Gastrocnemius medialis (tissue), 4 donors: ENCODE measurements at places on chromosomes 1 and 21.

GRCh38 chr1:89005286-89006151, 13.1 kb upstream of the KYAT3 start:
- no peak for DNase-seq

GRCh38 chr1:28159243-28159642, 17.2 kb downstream of the PTAFR start:
- DNase-seq, result no peak

DNA sequence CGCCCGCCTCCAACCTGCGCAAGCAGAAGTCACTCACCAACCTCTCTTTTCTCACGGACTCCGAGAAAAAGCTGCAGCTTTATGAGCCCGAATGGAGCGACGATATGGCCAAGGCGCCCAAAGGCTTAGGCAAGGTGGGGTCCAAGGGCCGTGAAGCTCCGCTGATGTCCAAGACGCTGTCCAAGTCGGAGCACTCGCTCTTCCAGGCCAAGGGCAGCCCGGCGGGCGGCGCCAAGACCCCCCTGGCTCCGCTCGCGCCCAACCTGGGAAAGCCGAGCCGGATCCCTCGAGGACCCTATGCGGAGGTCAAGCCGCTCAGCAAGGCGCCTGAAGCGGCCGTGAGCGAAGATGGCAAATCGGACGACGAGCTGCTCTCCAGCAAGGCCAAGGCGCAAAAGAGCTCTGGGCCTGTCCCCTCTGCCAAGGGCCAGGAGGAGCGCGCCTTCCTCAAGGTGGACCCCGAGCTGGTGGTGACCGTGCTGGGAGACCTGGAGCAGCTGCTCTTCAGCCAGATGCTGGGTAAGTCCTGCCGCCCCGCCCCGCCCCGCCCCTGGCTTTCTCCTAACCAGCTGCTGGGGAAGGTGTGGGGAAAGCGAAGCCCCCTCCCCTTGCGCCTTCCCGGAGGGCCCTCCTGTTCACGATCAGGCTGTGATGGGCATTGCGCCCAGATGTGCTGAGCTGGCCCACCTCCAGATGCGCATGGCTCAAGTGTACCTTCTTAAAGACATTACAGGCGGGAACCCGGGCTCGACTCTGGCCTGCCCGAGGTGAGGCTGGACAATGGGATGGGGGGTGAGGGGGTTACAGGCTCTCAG, 110.2 kb downstream of the NAV1 start:
- no peak for DNase-seq

DNA sequence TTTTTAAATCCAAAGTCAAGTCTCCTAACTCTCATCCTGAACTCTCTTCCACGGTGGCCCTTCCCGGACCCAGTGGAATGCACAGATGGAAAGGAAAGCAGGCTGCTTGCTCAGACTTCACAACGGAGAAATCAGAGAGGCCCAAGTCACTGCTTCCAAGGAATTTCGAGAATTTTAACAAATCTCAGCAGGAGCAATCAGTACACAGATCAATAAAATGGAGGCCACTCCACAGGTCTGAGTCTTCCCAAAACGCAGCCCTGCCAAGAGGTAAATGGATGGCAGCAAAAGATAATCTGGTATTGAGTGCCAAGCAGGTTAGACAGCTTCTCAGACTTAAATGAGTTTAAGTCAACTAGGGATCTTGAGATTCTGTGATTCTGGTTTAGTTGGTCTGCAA, 81.1 kb upstream of the TIAM1 start:
- DNase-seq, result no peak

GRCh38 chr1:178495158-178495557, 1.6 kb downstream of the CLEC20A start:
- DNase-seq, result no peak

GRCh38 chr21:43775190-43775589, 918 bp downstream of the CSTB start:
- no peak for DNase-seq

GRCh38 chr1:224054012-224054411, 59.9 kb upstream of the FBXO28 start:
- DNase-seq, result no peak

GRCh38 chr1:7267493-7267892, 482.2 kb downstream of the CAMTA1 start:
- no peak for DNase-seq

- DNase-seq, result no peak
Measured at GRCh38 chr1:3244927-3245315, 175.9 kb downstream of the PRDM16 start.

DNA sequence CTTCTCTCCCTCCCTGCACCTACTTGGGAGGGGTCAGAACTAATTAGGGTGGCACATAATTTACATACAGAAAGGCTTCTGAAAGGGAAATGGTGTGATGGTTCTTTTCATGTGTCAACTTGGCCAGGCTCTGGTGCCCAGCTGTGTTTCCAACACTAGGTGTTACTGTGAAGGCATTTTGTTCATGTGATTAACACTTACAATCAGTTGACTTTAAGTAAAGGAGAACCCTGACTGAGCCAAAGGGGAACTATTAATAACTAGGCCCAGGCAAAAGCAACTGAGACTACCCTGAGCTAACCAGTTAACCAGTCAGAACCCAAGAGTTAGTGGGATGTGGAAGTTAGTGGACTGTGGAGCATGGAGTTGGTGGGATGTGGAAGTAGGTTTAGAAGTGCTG, 114.9 kb downstream of the SEC16B start:
- DNase-seq, result no peak

GRCh38 chr21:26743524-26743923, 101.7 kb downstream of the ADAMTS1 start:
- DNase-seq, result no peak

DNA sequence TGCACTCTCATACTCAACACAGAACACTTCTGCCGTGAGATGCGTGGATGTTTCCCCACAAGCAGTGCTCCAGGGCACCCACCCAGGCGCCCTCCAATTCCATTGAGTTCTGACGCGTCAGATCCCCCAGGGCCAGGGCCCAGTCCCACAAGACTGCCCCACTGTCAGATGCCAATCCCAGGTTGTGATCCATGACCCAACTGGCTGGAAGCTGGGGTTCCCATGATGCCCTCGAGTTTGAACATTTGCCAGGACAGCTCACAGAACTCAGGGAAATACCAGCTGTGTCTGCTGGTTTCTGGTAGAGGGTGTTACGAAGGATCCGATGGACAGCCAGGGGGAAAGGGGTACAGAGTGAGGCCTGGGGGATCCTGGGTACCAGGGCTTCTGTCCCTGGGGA, 58.4 kb downstream of the AGPAT3 start:
- no peak for DNase-seq

GRCh38 chr1:201487742-201488141, 18.8 kb upstream of the PHLDA3 start:
- no peak for DNase-seq

DNA sequence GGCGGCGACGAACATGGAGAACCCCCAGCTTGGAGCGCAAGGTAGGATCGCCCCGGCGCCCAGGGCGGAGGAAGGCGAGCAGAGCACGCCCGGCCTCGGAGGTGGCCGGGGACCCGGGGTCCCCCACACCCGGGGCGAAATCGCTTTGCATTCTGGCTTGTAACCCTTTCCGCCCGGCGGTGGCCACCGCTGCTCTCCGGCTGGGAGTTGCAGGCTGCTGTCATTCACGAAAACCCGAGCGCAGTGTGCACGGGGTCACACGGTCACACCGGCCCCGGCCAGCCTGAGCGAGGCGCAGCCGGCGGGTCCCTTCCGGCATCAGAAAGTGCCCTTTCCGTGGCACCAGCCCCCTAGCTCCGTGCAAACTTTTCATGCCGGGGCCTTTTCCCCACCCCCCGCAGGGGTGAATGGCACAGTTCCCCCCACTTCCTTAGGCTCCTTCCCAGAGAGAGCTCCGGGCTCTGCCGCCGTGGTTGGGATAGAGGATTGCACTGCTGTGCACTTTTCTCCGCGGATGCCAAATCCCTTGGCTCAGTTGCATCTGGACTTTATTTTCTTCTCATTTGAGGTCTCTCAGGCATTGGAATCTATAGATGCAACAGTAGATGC, 802 bp downstream of the KAZN start:
- no peak for DNase-seq

- no peak for DNase-seq
Measured at GRCh38 chr21:45818904-45819285, 162.7 kb upstream of the COL6A1 start.

GRCh38 chr1:116874733-116875249, 34.9 kb upstream of the PTGFRN start:
- no peak for DNase-seq

DNA sequence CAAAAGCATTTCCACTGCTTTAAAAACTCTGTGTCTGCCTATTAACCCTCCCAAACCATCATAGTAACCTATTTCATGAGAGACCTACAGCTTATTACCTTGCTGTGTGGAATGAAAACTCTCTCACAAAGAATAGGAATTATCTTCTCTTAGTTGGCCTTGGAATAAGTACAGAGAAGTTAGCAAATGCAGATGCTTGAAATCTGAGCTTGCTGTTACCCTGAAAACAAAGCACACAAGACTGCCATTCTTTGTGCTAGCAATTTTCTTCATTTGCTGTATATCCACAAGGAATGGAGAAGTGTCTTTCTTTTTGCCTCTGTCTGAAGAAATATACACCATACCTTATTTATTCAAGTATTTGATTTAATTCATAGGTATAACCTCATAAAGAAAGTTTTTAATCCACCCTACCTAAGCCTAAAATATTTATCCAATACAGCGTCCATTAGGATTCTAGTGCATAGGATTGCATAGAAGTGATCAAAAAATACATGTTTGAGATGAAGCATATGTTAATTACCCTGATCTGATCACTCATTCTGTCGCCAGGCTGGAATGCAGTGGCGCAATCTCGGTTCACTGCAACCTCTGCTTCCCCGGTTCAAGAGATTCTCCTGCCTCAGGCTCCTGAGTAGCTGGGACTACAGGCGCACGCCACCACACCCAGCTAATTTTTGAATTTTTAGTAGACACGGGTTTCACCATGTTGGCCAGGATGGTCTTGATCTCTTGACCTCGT, 451.1 kb downstream of the LTN1 start:
- DNase-seq, result no peak

DNA sequence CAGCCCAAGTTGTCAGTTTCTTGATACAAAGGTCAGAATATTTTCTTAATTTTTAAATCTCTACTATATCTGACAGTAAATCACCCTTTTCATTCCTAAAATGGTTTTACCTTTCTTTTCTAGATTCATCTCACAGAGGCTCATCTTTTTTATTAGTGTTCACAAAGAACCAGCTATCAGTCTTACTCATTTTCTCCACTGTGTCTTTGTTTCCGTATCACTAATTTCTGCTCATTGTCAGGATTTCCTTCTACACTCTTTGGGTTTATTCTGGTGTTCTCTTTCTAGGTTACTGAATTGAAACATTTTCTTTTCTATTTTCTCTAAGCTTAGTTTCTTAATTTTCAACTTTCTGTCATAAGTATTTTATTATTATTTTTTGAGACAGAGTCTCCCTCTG, 8.7 kb downstream of the AGPAT3 start:
- DNase-seq, result no peak

GRCh38 chr21:36817732-36818450, 119.0 kb downstream of the SIM2 start:
- no peak for DNase-seq

GRCh38 chr1:115753830-115754229, 14.7 kb downstream of the CASQ2 start:
- DNase-seq, result peak; percentile 94

DNA sequence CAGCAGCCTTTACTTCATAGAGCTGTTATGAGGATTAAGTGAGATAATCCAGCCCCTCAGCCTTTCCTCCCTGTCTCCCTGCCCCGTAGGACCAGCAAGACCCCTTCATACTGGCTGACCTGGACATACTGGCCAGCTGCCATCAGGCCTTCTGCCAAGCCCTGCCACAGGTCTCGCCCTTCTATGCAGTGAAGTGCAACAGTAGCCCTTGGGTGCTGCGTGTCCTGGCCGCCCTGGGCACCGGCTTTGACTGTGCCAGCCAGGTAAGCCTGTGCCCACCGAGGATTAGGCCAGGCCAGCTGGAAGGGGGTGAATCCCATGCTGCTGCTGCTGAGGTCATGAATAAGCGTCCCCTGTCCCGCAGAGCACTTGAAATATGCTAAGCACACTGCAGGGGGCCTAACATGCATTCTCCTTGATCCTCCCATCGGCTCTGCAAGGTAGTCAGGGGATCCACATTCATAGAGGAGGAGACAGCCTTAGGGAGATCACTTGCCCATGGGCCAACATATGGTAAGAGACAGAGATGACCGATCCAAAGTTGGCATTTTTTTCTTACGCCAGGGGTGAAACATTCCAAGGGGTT, 73.3 kb upstream of the TINAGL1 start:
- no peak for DNase-seq

DNA sequence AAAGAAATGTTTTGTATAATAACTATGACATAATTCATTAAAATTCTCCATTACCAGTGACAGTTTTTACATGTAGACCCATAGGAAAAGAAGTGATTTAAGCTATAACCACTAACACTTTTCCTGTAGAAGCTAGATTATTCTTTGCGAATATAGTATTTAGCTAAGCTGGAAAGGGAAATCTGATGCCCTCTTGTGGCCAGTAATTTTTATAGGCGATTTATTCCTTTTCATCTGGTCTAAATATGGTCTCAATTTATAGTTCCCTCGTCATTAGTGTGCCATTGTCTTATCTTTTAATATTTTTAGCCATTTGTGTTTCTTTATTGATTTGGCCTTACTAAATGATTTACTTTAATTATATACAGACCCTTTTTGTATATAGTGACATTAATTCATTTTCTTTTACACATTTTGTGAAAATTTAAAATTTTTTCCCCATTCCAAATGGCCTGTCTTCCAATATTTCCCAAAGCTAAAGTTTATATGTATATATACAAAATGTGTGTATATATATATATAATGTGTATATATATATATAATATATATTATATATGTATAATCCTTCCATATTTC, 26.7 kb downstream of the BTG3 start:
- no peak for DNase-seq

DNA sequence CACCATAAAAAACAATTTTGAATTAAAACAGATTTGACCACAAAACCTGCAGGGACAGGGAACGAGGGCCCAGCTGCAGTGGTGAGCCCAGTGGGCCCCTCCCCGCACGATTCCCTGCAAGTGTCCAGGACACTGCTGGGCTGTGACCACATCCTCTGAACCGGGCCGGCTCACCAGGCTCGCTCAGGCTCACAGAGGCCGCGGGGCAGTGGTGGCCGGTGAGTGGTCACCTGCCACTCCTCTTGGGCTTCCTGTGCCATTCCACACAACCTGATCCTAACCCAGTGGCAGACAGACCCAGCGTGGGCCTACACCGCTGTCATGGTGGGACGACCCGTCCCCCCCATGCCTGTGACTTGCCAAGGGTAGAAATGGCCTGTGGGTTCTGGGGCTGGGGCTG, 36.5 kb upstream of the RIPK4 start:
- DNase-seq, result no peak
